Effector memory CD4-positive, alpha-beta T cell (primary cell): ENCODE measurements at places on chromosomes 6 and 20.

DNA sequence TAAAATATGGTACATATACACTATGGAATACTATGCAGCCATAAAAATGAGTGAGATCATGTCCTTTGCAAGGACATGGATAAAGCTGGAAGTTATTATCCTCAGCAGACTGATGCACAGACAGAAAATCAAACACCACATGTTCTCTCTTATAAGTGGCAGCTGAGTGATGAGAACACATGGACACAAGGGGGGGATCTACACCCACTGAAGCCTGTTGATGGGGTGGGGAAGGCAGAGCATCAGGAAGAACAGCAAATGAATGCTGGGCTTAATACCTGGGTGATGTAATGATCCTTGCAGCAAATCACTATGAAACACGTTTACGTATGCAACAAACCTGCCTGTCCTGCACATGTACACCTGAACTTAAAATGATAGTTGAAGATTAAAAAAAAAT, 71.3 kb downstream of the MANEA start:
- DNase-seq = no peak

DNA sequence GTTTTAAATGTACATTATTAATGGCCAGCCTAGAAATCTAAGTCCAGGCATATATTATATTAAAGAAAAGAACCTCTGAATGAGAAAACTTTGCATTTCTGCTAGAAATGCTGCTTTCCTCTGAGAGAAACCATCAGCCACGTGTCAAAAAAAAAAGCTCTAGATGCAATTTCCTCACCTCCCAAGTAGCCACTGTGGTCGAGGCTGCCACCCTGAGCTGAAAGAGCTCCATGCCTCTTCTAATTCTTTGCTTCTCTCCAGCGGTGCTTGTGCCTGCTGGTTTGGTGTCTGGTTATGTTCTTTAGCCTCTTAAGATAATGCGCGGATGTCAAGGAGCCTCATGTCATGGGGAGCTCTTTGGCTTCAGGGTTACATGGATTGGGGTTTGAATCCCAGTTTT, 316.0 kb downstream of the TFAP2C start:
- DNase-seq = no peak

DNA sequence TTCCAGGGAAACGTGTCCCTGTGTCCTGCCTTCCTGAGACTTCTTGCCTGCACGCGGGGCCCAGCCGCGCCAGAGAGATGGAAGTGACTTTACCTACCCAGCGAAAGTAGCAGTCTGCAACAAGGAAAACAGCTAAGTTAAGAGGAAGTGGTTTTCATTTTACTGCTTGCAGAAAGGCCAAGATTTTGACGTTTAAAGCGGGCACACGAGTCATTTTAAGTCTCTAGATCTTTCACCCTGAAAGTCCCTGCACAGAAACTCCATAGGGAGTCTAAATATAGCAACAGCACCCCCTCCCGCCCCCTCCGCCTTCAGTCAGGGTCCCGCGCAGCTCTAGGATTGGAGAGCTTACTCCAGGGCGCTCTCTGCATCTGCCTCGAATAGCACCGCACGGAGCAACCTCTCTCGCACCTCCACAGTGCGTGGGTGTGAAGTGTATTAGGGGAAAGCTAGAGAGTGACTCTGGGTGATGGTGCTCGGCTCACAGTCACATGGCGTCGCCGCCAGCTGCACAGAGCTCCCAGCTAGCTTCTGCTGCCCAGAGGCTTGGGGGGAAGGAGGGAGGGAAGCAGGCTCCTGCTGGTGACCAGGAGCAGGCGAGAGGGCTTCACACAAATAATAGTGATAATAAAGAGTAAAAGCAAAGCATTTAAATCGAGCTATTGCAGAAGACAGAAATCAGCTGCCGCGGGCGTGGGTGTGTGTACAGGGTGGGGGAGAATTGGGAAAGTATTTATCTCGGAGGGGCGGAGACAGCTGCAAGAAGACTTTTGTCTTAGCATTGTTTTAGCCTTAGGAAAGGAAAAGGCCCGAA, 1.8 kb upstream of the KCNQ5 start:
- DNase-seq = peak; percentile 18

- DNase-seq = peak; percentile 41
These were observed 51.1 kb downstream of the MYLIP start for GRCh38 chr6:16179970-16180431.

DNA sequence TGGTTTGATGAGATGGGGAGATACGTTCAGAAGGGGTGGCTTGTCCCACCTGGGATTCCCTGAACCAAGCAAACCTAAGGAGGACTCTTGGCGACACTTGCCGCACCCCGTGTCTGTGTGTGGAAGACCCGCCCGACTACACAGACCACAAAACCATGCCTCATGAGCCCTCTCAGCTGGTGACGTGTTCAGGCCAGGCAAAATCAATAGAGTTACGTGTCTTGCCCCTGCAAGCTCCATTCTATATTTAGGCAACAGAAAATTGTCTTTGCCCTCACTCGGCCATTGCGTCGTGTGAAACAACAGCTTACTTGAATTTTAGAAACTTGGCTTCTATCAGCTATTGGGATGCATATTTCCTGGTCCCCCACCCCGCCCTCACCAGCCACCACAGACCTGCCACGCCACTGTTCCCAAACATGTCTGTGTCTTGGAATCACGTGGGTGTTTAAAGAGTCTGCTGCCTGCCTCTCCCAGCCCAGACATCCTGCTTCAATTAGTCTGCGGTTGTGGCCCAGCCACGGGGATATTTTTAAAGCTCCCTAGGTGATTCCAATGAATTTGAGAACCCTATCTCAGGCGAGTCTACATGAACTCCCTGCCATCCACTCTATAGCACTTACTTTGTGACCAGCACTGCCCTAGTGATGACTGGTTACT, 279.2 kb upstream of the EXOC2 start:
- no peak for DNase-seq

- DNase-seq = no peak
These were observed 3.4 kb upstream of the SYS1 start for GRCh38 chr20:45359406-45360148.
